ENCODE measurements at places on chromosomes 16 and 17.

- no peak for DNase-seq
Observed at GRCh38 chr16:73794994-73795393, 501.6 kb upstream of the PSMD7 start.

- DNase-seq: no peak
Observed at GRCh38 chr17:9436630-9437029, 139.0 kb downstream of the STX8 start.

- peak; percentile 9 for DNase-seq
Observed at GRCh38 chr16:22948603-22949368, 134.8 kb downstream of the HS3ST2 start.

- no peak for DNase-seq
Observed at GRCh38 chr17:65523853-65524664, 37.4 kb downstream of the AXIN2 start.

- no peak for DNase-seq
Observed at GRCh38 chr17:79090443-79091225, 16.0 kb downstream of the ENGASE start.

GRCh38 chr16:81477697-81478693 lies 33.4 kb downstream of the CMIP start:
- DNase-seq: no peak

GRCh38 chr17:81418710-81419318 lies 23.6 kb downstream of the BAHCC1 start:
- DNase-seq: no peak

DNA sequence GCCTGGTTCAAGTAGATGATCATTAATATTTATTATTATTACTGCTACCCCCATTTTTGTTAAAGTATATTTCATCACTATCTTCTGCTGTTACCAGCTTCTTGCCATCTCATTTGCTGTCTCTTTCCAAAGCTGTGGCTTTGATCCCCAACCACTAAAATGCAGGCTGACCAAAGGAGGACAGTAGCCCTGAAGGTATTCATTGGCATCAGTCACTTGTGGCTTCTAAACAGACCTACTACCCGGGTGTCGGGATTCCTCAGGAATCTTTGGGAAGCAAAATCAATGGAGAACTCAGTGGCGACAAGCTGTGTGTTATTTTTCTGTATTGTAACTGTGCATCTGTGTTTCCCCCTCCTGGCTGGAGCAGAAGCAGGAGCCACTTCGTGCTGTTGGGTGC lies 379.2 kb upstream of the ERCC4 start:
- no peak for DNase-seq

DNA sequence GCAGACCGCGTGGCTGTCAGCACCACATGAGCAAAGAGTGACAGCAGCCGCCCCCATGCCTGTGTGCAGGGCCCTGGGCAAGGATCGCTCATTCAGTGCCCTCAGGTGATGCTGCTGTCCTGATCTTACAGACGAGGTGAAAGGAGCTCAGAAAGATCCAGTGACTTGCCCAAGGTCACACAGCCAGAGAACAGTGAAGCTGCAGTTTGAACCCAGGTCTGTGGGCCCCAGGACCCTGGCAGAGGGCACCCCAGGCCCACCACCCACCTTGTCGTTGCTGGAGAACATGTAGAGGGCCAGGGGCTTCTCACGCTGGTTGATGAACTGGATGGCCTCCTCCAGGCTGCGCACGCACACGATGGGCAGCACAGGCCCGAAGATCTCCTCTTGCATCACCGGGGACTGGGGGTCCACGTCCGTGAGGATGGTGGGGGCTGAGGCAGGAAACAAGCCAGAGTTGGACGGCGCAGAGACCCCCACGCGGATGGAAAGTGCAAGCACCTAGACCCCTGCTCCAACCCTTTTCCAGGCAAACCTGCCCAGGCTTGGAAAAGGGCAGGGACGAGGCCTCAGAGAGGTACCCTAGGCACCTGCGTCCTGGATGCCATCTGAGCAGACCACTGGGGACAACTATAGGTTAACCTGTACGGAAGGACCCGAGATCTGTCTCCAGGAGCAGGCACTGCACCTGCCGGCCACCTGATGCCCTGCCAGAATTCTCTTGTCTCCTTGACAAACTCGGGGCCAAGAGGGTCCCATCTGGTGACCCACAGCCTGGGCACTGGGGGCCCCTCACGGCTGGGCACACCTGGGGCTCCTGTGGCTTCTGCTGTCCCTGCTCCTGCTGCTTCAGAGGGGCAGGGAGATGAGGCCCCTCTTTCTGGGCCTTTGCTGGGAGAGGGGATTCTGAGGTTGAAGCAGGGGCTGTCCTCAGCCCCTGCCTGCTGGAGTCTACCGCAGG lies 8.6 kb downstream of the ALDH3A1 start:
- DNase-seq: no peak

GRCh38 chr16:4688674-4689045 lies 4.7 kb upstream of the NUDT16L1 start:
- no peak for DNase-seq

DNA sequence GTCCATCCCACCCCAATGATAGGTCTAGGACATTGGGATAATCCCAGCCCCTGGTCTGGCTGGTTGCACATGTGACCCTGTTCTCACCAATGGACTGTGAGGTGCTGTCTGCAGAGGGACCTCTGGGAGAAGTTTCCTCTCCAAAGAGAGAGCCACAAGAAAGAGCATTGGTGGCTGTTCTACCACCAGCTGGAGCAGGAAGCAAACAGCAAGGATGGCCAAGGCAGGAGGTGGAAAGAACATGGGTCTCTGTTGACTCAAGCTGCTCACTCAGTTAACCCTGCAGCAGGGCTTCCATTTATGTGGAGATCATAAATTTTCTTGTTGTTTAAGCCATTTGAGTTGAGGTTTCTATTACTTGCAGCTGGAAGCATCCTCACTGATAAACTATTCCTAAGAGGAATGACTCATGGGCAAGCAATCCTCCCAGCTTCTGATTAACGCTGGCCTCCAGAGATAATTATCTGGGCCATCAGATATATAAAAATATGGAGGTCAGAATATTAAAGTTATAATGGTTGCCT lies 52.6 kb downstream of the CYB5B start:
- peak; percentile 42 for DNase-seq

DNA sequence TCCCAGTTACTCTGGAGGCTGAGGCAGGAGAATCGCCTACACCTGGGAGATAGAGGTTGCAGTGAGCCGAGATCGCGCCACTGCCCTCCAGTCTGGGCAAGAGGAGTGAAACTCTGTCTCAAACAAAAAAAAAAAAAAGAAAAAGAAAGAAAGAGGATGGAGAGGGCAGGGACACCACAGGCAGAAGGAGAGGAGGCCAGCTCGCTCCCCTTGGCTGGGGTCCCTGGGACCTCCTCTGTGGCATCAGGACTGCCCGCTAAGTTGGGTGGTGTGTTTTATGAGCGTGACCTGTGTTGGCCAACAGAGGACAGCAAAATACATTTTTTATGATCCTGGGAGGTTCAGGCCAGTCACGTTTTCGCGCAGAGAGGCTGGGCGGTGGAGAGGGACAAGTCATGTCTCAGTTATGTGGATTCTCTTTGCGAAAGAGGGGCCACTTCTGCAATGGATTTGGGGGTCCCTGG lies 229.6 kb downstream of the MRTFB start:
- DNase-seq: no peak

GRCh38 chr16:22098405-22099255 lies 6.3 kb downstream of the VWA3A start:
- DNase-seq: no peak

- no peak for DNase-seq
Observed at GRCh38 chr17:39174920-39175694, 9.1 kb upstream of the ARL5C start.

- no peak for DNase-seq
Observed at GRCh38 chr17:54085020-54085419, 262.3 kb downstream of the KIF2B start.

DNA sequence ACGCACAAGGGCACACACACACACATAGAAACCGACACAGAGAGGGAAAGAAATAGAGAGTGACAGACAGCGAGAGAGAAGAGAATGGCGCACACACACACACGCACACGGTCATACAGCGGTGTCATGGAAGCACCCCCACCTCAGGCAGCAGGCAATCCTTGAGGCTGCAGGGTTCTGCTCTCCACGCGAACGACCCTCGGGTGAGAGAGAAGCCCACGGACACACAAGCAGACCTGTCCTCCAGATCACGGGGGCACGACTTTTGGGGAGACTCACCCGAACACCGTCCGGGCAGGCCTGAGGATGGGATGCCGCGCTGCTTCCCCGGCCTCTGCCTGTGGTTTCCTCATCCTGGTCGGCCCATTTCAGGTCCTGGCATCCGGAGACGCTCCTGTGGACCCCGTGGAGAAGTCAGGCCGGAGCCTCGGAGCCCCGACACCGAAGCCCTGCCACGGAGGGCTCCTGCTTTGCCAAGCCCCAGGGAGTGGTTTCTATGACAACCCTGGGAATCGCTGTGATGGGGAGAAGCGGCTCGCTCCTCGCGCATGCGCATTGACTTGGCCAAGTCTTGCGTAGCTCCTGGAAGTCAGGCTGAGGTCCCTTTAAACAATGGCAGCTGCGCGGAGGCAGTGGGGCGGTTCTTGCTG lies 118.2 kb upstream of the KCNJ18 start:
- no peak for DNase-seq

GRCh38 chr16:212999-213398 lies 16.2 kb downstream of the LUC7L start:
- DNase-seq: no peak

- DNase-seq: no peak
Observed at GRCh38 chr17:77196251-77196650, 55.5 kb downstream of the SEC14L1 start.

DNA sequence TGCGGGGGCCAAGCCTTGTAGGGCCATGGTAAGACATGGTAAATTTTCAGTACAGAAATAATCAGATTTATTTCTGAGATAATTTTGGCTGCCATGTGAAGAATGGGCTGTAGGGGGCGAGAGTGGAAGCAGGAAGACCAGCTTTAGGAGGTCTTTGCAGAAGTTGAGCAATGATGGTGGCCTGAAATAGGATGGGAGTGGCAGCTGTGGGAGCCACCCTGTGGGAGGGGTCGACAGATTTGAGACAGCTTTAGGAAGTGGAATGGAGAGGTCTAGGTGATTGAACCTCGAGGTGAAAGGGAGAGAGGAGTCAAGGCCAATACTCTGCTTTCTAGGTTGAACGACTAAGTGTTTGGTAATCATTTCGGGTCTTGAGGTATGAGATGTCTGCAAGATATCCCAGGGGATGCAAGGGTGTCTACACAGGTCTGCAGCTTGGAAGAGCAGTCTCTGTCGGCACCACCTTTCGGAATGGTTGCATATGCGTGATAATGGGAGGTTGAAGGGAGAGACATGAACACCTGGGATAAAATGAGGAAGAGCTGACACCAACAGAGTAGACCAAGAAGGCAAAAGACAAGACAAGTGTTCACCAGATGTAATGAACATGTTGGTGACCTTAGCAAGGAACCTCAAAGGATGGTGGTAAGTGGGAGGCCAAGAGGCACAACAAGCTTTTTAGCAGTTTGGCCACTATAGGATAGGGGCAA lies 4.2 kb upstream of the ATXN7L3 start:
- no peak for DNase-seq

DNA sequence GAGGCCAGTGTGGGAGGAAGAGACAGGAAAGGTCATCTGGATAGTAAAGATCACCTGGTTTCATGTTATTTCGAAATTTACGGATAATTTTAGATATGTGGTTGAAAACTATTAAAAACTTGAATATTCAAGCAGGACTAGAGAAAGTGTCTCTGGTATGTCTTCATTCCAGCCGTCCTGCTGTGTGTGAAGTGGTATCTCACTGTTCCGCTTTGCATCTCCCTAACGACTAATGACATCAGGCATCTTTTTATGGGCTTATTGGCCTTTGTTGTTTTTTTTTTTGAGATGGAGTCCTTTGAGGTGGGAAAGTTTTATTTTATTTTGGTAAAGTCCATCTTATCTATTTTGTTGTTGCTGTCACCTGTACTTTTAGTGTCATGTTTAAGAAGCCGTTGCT lies 214.4 kb upstream of the CHMP6 start:
- DNase-seq: no peak

DNA sequence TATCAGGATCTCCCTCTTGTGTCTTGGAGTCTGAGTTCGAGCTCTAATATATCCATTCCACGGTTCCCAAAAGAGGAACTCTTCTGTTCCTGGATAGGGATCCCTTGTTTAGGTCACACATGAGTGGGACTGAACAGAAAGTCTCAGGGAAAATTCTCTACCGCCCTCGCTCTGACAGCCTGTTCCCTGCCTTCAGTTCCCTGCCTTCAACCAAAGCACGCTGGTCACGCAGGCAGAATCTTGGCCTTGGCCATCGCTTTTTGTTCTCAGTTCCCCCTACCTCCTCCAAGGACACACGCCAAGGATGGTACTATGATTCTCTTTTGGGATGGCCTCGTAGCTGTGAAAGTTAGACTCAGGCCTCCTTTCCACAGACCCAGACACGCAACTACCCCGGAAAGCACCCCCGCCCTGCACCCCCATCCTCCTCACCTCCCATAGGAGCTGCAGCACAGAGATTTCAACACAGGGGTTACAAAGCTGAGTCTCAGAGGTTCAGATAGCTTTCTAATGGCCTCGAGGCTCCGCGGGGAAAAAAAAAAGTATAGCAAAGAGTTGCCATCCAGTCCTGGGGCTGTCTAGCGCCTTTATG lies 1.5 kb upstream of the SHISA6 start:
- DNase-seq: no peak

- no peak for DNase-seq
Observed at GRCh38 chr17:17190188-17190587, 15.9 kb downstream of the PLD6 start.

DNA sequence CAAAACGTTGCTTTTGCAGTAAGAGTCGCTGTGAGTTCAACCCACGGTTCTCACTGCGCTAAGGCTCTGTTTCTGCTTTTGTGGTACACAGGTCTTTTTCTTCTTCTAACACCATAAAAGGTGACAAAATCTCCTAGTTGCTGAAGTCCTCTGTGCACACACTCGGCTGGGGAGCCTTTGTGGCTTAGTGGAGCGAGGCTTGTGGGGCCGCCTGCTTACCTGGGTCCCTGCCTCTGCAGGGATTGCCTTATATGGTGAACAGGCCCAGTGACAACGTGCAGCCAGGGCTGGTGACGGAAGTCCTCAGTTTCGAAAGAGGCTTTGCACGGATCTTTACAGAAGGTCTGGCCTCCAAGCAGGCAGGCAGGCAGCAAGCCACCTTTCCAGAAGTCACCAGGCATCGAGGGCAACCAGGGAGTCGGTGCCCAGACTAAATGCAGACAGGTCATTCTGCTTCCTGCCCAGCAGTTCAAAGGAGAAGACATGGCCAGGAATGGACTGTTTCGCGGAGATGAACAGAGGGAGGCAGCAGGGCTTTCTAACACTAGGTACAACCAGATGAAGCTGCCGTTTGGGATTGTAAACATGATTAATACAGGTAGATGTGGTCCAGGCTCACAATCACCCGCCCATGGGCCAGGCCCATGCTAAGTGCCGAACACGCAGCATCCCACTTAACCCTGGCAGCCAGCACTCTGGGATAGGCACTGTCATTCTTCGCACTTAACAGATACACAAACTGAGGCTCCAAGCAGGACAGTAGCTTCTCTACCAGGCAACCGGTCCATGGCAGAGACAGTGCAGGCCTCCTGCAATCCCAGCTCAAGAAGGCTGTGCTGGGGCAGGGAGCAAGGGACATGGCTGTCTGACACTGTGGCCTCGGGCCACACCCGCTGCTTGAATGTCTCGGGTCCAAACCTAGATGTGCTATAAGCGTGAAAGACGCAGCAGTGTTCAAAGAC lies 10.7 kb upstream of the MEAK7 start:
- DNase-seq: no peak

Measured in epithelial cell of proximal tubule (primary cell).